ENCODE measurements at places on chromosomes 6 and 20.
A peak's percentile ranks its signal among the peaks of the same experiment; 100 is the strongest.

GRCh38 chr20:2416541-2417212 lies 36.0 kb downstream of the TGM6 start:
- DNase-seq, result no peak

- no peak for DNase-seq
These were observed 485.9 kb upstream of the JAG1 start for GRCh38 chr20:11159728-11160127.

DNA sequence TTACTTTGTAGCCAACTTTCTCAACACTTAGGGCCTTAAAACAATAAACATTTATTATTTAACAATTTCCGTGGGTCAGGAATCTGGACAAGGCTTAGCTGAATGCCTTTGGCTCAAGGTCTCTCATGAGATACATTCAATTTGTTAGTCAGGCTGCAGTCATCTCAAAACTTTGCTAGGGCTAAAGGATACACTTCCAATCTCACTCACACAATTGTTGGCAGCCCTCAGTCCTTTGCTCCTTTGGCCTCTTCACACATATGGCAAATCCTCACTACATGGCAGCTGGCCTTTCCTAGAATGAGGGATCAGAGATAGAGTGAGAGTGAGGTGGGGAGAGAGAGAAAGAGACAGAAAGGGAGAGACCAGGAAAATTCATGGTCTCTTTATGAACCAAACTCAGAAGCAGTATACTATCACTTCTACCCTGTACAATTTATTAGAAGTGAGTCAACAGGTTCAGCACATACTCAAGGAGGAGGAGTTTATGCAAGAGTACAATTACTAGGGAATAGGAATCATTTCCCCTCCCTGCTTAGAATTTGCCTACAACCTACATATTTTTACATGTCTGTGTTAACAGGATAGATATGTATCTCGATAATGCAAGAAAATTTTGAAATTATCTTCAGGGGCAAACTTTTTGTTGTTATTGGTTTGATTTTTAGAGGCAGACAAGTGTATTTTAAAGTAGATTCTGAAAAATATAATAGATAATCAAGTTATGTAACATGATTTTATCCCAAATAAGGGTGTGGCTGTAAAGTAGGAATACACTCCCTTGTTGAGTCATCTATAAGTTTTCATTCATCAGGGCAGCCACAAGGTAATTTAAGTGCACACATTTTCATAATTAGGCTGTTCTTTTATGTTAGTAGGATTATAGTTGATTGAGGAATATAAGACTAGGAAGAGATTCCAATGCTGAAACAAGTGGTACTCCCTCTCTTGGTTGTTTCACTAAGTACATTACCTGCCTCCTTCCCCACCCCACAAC lies 85.9 kb upstream of the HMGCLL1 start:
- DNase-seq, result no peak

- no peak for DNase-seq
These were observed at the start of gene CDH4 for GRCh38 chr20:61251529-61252393. TSS of gene CDH4 (plus strand) at chr20:61252261.

DNA sequence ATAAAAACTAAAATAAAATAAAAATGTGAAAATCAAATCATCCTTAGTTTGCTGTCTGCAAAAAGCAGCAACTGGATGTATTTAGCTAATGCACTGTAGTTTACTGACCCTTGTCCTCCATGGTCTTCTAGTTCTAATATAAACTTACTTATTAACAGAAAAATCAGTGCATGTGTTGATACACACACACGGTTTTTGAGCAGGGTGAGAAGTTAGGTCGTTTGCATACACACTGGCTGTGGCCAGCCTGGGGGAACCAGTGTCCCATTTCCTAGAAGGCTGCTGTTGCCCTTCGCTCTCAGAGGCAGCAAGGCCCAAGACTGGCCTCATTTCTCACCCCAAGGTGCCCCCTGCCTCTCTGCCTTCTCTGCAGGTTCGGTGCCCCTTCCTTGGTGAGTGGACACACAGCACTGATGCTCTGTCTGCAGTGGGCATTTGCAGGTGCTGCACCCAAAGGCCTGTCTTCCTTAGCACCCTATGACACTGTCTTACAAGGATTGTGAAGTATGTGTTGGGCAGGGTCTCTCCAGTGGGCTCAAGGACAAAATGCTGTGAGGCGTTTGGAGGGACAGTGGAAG lies 168.5 kb downstream of the SCP2D1 start:
- DNase-seq, result no peak

GRCh38 chr20:7736336-7736735 lies 203.9 kb downstream of the HAO1 start:
- no peak for DNase-seq

DNA sequence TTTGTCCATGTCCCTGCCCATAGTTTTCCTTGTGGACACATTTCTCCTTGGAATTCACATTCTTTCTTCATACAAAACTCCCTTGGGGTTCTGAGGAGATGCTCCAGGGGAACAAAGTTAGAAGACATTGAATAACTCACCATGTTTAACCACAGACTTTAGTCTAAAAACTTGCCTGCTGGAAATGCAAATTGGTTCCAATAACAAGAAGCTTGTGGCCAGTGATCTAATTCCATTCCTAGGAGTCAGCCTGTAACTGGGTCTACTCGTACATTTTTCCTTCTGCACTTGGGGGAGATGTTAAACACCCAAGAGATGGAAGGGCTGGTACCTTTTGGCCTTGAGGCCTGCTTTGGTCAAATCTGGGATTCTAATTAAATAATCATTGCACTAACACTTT lies 60.2 kb downstream of the SCML4 start:
- DNase-seq, result no peak

DNA sequence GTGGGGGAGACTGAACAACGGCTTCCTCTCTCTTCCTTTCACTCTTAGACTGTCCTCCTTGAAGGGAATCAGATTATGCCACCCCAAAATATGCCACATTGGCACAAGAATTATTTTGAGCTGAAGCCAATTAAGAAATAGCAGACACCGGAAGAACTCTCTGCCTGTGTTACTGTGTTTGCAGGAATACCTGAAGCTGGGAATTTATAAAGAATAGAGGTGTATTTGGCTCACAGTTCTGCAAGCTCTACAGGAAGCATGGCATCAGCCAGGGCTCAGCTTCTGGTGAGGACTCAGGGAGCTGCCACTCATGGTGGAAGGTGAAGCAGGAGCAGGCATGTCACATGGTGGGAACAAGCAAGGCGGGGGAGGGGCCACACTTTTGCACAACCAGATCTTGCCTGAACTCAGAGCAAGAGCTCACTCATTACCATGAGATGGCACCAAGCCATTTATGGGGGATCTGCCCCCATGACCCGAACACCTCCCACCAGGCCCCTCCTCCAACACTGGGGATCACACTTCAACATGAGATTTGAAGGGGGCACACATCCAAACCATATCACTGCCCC lies 46.0 kb downstream of the PCNA start:
- DNase-seq, result no peak

GRCh38 chr6:36492092-36492491 lies 49.3 kb downstream of the KCTD20 start:
- DNase-seq, result no peak

- no peak for DNase-seq
These were observed 50.4 kb downstream of the MCM8 start for GRCh38 chr20:6000871-6001270.

DNA sequence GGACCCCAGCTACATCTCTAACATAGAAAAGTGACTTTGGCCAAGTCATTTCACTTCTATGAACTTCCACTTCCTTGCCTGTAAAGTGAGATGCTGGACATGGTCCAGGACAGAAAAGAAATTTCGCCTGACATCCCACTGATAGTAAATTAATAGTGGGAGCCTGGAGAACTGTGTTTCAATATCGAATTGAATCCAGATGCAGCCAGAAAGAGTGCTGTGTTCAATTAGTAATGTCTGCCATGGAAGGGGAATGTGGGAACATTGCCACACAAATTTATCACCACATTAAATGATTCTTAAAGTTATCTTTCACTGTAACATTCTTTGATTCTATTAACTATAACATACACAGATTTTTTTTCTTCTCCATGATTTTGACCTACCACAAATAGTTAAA lies 255.0 kb downstream of the HACE1 start:
- no peak for DNase-seq

GRCh38 chr20:50509923-50510705 lies at the start of gene PTPN1:
TSS of gene PTPN1 (plus strand) at chr20:50510383. CDS start at chr20:50510528, 145 bp downstream.
- peak; percentile 99 for DNase-seq

DNA sequence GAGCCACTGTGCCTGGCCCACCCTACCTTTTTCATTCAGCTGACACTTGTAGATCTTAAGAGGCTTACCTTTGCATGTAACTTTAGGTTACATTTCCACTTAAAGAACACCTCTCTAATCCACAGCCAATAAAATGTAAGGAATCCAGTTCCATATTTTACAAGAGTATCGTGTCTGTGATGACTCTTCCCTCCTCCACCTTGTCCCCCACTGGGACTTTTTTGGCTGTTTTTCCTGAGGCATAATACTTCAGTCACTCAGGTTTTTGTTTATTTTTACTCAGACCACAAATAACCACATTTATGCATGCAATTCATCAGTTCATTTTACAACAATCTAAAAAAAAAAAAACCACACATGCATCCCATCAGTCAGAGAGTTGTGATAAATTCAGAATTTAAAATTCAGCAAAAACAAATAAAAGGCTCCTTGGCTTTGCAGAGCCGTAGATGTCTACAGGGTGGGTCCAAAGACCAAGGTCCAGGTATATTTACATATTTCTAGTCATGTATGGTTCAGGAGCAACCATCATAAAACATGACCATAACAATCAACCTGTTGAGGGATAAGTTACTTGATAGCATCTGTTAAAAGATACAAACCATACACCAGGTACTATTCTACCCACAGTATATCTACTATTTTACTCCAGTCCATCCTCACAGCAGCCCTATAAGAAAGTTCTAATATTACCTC lies 9.9 kb downstream of the ATXN1 start:
- DNase-seq, result no peak

DNA sequence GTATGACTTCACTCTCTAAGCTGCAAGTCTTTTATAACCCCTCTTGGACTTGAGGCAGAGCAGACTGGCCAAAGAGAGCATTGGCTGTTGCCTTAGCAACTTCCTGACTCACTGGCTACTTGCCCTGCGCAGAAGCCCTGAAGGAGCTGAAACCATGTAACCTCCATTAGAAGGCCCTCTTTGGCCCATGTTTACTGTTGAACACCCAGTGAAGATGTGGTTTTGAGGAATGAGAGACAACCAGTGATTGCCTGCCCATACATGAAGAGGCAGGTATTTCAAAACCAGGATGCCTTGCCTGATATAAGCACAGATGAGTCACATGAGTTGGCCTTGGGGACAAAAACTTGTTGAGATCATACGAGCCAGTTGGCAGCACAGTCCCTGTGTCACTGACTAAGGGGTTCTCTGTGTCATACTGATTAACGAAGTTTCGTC lies 182.5 kb downstream of the EDN1 start:
- peak; percentile 75 for DNase-seq

DNA sequence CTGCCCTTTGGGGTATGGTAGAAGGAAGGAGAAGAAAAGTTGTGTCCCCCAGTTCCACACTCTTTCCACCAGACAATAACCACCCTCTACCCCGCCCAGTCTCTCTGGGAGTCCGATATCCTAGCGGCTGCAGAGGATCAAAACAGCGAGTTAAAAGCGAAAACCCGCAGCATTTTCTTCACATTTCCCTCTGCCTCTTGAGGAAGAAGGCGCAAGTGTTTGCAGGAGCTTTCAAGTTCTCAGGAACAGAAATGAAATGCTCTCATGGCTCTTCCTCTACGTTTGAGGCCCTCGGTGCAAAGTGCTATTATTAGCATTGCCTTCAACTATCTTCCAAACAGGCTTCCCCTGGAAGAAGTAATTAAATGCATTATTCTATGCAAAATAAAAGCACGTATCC lies 52.2 kb upstream of the CCDC167 start:
- DNase-seq, result no peak

GRCh38 chr6:135522965-135523692 lies 25.6 kb upstream of the AHI1 start:
- no peak for DNase-seq

DNA sequence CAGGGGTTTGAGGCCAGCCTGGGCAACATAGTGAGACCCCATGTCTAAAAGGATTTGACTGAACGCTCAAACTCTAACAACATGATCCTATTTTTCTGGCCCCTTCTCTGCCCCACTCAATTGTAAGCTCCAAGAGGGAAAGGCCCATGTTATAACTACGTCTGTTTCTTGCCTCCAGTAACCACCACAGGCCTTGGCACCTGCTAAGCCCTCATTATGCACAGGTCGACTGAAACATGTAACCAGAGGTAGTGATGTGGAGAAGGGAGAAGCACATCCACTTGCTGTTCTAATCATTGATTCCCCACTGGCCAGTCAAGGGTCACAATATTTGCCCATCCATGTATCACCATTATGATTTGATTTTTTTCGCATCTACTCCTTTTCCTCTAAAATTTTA lies 475.5 kb downstream of the KIF16B start:
- no peak for DNase-seq

DNA sequence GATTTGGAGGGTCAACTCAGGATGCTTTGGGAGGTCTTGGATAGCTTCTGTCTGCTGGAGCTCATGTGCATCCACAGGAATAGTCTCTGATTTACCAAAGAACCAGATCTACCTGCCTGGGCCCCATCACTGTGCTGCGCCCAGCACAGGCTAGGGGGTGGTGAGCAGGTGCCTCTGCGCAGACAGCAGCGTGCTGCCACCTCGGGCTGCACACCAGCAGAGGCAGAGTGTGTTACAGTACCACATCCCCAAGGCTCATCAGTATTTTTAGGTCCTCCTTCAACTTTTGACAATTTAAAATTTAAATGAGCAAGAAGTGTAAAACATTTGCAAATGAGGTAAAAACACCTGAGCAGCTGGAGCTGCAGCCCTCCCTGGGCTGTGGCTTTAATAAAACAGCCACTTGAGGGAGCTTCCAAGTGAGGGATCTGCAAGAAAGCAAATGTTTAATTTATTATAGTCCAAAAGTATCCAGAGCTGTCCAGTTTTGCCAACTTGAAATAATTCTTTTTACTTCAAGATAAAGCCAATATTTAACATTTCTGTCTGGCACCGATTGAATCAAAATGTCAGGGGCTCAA lies 324.9 kb downstream of the ZFAND3 start:
- DNase-seq, result no peak

DNA sequence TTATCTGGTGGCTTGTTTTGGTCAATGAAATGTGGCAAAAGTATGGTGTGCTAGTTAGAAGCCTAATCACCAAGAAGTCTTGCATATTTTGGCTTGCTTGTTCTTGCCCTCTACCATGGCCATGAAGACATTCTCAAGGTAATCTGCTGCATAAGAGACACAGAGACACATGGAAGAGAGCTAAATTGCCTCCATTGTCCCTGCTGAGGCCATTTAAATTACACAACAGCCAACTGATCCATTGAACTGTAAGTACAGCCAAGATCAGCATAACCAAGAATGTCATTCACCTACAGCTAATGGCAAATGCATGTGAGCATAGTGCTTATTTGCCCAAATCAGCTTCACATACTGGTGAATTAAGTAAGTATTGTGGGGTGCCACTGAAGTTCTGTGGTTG lies 603.8 kb downstream of the FRK start:
- no peak for DNase-seq

GRCh38 chr6:31538805-31539400 lies 2.9 kb downstream of the DDX39B start:
- no peak for DNase-seq

- DNase-seq, result no peak
These were observed 350.5 kb downstream of the NRN1 start for GRCh38 chr6:5656226-5656625.

- DNase-seq, result no peak
These were observed 503.7 kb downstream of the KIF16B start for GRCh38 chr20:16069389-16070010.

Data from left cardiac atrium (tissue), 4 donors.